Activated CD4-positive, alpha-beta T cell treated with anti-CD3 and anti-CD28 coated beads for 36 hours (primary cell): ENCODE measurements at places on chromosomes 7 and 10.
A peak's percentile ranks its signal among the peaks of the same experiment; 100 is the strongest.

- DNase-seq, result no peak
These were observed 153.2 kb downstream of the NEBL start for GRCh38 chr10:20743942-20744341.

DNA sequence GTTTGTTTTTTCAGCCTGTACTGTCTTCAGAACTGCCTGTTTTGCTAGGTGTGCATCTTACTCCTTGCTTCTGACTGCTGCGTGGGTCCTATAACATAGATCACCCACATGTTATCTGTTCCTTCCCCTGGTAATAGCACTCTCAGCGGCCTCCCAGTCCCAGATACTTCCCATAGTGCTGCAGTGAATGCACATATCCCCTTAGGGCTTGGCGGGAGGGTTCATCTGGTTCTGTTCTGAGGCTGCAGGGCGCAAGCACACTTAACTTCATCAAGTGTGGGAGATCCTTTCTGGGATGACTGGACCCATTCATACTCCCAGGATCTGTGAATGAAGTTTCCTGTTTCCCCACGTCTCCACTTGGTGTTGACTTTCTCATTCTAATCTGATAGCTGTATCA lies 90.7 kb downstream of the CELF2 start:
- no peak for DNase-seq

- no peak for DNase-seq
These were observed 108.0 kb downstream of the TCF7L2 start for GRCh38 chr10:113057948-113058522.

DNA sequence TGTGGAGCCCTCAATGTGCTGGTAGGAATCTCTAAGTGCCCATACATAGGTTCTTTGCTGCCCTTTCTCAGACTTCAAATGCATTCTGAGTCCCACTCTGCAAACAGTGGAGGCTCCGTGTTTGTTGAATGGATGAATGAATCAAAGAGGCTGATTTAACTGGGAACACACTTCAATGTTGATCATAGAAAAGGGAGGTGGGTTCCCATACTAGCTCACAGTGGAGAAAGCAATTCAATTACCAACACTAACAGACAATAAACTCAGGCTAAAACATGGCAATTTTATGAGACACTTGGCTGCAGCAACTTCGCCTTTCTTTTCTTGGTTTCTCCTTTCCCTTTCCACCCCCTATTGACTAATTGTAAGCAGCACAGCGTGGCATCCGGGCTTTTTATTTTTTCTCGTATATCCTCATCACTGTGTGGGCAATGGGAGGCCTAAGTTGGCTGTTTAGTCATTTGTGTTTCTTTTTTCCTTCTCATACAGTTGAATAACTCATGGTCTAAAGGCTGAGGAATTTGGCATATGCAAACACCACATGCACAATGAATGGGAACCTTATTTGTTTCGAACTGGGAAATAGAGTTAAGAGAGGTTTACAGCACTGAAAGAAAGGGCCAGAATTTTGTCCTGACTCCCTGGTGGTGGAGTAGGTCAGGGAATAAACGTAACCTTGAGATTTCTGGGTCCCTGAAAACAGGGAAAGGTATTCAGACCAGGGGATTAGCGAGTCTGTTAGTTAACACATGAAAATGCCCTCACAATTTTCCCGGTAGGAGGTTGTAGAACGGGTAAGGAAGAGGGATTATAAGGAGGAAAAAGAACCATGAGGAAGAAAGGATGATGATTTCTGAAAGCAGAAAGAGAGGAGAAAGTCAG lies 858.5 kb downstream of the KCNMA1 start:
- no peak for DNase-seq

DNA sequence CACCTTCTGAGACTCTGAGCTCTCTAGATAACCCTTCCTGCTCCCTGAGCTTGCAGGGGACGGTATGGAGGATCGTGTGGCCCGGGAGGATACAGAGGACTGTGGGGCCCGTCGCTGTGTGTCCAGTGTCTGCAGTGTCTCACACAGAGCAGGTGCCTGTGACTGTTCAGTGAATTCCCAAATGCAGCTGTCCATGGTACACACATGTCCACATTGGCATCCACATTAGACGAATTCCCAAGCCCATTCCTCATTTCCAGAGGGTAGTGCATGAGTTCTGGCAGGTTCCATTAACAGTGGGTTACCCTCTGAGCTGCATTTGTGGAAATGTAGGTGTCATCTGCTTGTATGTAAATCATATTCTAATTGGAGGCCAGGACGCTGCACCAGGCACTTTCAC lies 39.5 kb downstream of the WDFY4 start:
- DNase-seq, result no peak

- peak; percentile 35 for DNase-seq
These were observed 53.9 kb upstream of the NFE2L3 start for GRCh38 chr7:26097837-26098668.

- no peak for DNase-seq
These were observed 3.6 kb downstream of the HELLS start for GRCh38 chr10:94549221-94549620.

GRCh38 chr10:60757420-60757895 lies 20.8 kb upstream of the CDK1 start:
- no peak for DNase-seq

DNA sequence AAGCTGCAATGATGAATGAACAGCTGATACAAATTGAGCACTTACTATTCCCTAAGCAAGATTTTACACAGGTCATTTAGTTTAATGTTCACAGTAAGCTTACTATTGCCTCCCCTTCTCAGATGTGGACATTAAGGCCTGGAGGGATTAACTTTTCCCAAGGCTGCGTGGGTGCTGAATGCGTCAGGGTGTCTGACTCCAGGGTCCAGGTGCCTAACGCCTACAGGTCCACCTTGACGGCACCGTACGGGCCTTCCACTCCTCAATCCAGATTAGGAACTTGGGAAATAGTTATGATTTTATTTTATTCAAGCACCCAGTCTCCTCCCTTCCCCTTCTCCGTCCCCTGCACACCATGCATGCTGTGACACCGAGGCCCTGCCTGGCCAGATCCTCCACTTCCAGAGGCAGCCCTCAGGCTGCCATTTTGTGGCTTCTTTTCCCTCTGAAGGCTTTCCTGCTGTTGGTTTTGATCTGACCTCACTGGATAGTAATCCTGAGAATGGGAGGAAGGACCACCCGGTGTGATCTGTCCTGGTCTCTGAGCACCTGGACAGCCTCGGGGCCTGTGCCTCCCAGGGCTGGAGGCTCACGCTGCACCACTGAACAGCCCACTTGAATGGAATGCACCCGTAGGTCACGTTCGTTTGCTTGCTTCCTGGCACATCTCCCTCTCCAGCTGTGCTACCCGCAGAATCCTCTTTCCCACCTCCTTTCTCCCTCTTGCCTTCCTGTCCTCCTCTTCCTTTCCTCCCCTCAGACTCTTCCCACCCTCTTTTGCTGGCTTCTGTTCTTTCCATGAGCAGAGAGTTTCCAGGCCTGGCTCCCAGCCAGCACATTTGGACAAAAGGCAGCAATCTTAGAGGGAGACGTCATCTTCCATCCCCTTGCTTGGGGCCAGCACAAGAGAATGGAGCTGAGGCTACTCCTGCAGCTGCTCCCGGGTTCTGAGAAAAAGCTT lies 14.4 kb downstream of the DENND2A start:
- no peak for DNase-seq

GRCh38 chr7:43698460-43699255 lies 30.7 kb downstream of the COA1 start:
- DNase-seq, result peak; percentile 36
